Amniotic stem cell (primary cell): ENCODE measurements at places on chromosomes 7 and 10.

DNA sequence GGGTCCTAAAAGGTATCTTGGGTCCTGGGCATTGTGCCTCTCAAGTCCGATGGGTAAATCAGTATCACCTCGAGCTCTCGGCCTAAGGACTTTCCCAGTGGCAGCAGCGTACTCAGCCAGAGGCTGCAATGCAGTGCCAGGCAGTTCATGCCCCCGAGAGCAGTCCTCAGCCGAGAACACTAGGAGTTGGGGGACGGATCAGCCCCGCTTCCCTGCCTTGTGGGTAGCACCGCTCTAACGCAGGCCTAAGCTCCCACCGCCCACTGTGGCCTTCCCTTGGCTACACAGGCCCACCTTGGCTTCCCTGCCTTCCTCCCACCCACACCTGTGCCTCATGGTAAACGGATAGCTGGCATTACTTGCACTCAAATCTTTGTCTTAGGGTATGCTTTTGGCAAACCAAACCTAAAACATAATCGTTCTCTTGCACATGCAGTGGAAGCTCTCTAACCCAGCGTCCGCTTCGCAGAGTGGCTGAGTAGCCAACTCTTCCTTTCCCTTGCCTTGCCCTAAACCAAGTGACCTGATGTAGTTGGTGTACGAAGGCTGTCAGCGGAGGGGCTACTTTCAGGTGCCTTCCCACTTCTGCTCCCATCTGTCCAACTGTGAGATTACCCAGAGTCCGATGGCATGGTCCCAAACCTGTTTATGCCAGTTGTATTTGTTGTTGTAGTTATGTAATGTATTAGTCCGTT is 73.2 kb upstream of the CHST15 start:
- DNase-seq: no peak

DNA sequence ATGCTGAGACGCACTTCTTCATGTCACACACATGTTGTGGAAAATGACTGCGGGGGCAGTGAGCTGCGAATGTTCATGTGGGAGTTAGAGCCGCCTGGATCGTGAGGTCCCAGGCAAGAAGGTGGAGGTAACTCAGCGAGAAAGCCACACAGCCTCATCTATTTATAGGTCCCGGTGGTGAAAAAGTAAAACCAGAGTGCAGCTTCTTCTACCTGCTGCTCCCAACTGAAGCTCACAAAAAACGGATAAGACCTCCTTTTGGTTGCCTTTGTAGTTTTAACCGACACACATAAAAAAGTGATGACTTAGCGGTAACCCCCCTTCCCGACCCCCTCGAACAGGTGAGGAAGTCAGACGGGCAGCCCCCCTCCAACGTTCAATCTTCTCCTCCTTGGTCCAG is 276.9 kb downstream of the GATA3 start:
- no peak for DNase-seq

- DNase-seq: peak; percentile 2
Observed at GRCh38 chr7:45089341-45089891, 647 bp upstream of the NACAD start.

DNA sequence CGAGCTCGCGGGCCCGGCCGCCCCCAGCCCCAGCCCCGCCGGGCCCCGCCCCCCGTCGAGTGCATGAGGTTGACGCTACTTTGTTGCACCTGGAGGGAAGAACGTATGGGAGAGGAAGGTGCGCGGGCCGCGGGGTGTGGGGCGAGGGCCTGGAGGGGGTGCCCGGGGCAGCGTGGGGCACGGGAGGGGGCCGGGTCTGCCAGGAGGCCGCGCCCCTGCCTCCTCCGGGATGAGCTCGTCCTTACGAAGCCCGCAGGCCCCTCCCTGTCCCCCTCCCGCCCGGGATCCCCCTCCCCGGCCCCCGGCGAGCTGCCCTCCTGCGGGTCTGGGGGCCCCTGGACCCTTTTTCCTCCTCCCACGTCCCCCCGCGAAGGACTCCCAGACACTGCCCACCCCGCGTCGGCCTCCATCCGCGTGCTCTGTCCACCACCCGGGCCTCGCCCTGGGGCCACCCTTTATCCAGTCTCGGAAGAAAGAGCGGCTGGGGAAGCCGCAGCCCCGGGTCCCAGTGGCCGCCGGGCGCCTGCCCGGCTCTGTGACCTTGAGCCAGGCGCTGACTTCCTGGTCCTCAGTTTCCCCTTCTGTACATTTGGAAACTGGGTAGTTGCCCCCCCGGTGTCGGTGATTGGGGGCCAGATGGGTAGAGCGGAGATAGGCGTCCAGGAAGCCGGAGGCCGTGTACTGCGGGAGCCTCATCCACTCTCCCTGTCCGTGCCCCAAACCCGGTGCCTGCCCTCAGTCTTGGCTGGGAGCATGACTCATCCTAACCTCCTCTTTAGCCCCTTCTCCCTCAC is 521 bp downstream of the LIMK1 start:
- peak; percentile 34 for DNase-seq

GRCh38 chr7:91165006-91165845 is 99.0 kb upstream of the FZD1 start:
- peak; percentile 65 for DNase-seq

DNA sequence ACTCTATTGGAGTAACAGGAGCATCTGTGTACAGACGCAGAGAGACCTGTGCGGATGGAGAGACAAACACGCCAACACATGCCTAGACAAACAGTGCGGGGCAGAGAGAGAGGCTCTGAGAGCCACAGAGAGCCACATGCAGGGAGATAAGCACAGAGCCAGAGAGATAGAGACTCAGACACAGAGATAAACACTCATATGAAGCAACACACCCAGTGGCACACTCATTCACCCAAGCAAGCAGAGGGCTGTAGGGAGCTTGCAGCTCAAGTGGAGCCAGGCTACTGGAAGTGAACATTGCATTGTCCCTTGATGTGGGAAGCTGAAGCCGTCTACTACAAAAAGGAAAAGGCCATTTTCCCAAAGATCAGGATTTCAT is 46.6 kb upstream of the PODXL start:
- DNase-seq: no peak

- no peak for DNase-seq
Observed at GRCh38 chr7:85600395-85600794, 413.5 kb upstream of the SEMA3D start.

- no peak for DNase-seq
Observed at GRCh38 chr10:86533328-86533727, 11.7 kb upstream of the WAPL start.

- no peak for DNase-seq
Observed at GRCh38 chr7:22998519-22998896, 15.4 kb downstream of the HYCC1 start.

GRCh38 chr10:46079831-46080585 is 33.9 kb upstream of the MSMB start:
- no peak for DNase-seq

- DNase-seq: no peak
Observed at GRCh38 chr7:124246262-124246863, 213.5 kb upstream of the TMEM229A start.

DNA sequence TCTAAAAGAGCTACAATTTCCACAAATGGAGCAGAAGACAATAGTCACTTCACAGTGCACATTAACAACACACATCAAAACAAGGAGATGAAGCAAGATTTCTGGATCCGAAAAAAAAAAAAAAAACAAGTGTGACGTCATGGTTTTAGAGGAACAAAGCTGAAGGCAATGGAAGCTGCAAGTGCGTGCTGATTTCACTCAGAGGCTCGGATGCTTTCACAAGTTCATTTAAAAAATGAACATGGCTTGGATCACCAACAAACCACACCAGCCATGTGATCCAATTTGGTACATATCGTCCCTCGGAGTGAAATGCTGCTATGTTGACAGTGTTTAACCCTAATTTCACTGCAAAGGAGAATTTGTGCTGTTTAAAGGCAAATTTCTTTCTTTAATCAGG is 337.0 kb upstream of the PRKCQ start:
- DNase-seq: no peak
